ENCODE measurements at places on chromosomes 7 and 10.

GRCh38 chr10:124740369-124741280, 3.6 kb downstream of the FAM53B start:
- no peak for DNase-seq

DNA sequence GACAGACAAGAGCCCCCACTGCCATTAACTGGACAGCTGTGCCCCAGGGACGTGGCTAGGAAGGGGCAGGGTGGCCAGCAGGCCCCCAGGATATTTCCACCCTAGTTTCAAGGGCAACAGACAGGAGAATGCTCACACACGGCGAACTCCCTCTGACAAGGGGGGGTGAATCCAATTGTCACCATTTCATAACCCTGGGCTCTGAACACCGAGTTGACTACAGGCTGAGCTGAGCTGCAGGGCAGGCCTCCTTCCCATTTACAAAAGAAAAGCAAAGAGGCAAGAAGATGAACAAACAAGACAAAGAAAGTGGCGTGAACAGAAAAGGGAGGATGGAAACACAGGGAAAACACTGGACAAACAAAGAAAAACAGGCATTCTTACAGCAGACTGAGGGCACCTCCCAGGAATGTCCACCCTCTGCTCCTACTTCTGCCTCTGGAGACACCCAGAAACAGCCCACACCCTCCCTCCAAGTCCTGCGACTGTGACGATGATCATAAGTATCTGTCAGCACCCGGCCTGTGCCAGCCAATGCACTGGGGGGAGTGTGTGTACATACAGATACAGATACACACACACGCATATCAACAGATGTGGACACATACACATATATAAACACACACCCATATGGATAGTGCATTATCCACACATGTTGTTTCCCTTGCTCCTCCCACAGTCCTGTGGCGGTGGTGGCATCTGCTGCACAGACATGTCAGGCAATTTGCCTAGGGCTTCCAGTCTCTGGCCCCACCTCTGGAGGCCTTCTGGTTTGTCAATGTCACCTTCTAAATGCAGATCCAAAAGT, 66.2 kb downstream of the FAM53B start:
- DNase-seq = no peak

DNA sequence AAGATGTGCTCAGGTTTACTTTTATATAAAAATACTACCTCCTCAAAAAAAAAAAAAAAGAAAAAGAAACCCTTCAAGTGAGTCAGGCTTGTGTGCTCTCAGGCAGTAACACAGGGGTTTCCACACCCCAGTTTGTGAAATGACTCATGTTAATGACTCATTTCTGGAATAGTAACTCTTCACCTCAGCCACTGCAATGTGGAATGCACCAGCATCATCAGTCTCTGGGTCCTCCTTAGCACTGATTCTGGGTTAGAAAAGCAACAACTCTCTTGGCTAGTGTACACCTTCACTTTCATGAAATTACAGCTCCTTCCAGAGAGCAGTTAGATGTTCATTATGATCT, 110.6 kb downstream of the EMX2 start:
- no peak for DNase-seq

DNA sequence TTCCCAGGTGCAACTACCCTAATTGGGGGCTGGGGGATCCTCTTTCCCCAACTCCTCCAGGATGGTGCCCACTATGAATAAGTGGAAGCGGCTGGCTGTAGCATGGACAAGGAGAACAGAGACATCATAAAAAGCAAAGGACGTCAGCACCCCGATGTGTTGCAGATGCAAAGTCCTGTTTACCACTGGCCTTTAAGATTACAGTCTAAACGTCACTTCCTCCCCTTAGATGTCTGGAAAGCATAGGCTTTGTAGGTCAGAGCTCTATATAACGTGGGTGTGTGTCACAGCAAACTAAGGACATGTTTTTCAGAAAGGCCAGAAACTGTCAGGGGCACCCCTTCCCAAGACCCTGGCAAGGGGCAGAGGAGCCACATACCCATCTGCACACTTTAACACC, 7.9 kb downstream of the COBL start:
- no peak for DNase-seq

- DNase-seq = no peak
These were observed 247.0 kb downstream of the TRIL start for GRCh38 chr7:28711114-28711513.

GRCh38 chr10:111446966-111447365, 370.1 kb downstream of the ADRA2A start:
- DNase-seq = no peak

GRCh38 chr7:45078125-45078681, 10.6 kb downstream of the NACAD start:
- DNase-seq = no peak

DNA sequence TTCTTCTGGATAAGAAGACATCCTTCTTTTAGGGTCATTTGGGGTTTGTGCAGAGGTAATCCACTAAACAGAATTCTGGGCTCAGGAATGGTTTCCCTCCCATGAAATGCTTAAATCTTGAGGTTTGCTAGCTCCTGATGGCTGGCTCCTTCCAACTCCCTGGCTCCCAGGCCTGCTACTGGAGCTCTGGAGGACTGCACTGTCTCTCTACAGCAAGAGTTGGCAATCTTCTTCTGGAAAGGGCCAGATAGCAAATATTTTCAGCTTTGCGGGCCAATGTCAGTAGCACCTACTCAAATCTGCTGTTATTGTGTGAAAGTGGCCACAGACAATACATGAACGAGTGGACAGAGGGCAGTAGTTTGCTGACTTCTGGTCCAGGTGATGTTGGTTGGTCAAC, 174.2 kb upstream of the CTBP2 start:
- DNase-seq = no peak

DNA sequence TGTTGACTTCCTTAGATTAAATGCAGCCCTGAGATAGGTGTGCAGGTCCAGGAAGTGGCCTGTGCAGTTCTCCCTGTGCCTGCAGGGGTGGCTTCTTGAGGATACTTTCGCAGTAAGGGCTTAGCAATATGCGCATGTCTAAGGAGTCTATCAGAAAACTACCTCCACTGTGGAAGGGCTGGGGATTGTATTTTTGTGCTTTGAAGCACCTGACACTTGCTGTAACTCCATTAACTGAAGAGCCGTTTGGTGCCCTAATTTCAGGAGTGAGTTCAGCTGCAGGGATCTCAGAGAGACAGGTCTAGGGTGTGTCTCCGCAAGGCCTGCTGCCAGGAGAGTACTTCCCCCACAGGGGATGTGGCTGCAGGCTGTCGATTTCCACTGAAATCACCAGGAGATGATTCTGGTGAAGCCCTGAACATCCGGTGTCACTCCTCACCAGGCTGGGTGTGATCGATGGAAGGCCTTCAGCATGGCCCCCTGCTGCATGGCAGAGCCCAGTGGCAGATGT, 35.5 kb downstream of the IKZF1 start:
- DNase-seq = no peak

GRCh38 chr10:104867966-104868598, 227.0 kb downstream of the SORCS3 start:
- no peak for DNase-seq

- DNase-seq = no peak
These were observed 161.4 kb downstream of the ATE1 start for GRCh38 chr10:121766426-121766825.

DNA sequence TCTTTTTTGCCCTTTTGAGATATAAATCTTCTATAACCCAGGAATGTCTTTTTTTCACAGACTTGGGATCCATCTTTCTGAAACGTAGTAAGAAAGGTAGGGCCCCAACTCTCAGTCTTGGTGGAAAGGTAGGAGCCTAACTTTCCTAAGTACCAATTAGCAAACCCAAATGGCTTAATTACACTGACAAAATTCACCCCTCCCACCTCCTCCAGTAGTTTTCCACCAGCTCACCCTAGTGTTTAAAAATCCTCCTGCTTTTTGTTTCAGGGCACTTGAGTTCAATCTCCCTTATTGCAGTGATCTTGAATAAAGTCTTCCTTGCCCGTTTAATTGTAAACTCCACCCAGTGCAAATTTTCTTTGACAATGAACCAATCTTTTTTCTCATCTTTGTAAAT, 600.0 kb downstream of the PHTF2 start:
- no peak for DNase-seq

GRCh38 chr7:158446706-158447105, 140.9 kb downstream of the PTPRN2 start:
- no peak for DNase-seq

DNA sequence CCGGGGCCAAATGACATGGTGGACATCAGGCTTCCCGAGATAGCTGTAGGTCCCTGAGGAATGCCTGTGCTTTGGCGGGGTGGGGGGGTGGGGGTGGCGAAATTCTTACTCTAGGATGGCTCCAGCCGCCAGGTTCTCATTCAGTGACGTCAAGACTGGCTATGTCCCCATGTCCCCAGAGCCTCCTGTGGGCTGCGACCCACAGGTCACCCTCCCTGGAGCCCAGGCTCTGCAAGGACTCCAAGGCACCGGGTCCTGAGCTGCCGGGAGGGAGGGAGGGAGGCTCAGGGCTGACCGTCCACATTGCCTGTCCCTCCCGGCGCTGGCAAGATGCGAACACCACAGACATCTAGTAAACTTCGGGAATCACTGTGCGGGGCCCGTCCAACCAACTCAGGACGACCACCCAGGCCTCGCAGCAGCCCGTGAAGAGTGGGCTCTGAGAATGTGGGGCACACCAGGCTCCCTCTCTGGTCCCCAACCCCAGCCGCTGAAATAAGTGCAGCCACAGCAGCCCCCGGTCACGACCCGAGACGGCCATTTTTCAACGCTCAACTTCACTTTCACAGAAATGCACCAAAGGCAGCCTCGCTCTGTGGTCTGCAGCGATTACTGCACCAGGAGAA, 12.6 kb downstream of the GPR146 start:
- DNase-seq = no peak

- no peak for DNase-seq
These were observed 24.9 kb downstream of the NUDT1 start for GRCh38 chr7:2266911-2267310.

DNA sequence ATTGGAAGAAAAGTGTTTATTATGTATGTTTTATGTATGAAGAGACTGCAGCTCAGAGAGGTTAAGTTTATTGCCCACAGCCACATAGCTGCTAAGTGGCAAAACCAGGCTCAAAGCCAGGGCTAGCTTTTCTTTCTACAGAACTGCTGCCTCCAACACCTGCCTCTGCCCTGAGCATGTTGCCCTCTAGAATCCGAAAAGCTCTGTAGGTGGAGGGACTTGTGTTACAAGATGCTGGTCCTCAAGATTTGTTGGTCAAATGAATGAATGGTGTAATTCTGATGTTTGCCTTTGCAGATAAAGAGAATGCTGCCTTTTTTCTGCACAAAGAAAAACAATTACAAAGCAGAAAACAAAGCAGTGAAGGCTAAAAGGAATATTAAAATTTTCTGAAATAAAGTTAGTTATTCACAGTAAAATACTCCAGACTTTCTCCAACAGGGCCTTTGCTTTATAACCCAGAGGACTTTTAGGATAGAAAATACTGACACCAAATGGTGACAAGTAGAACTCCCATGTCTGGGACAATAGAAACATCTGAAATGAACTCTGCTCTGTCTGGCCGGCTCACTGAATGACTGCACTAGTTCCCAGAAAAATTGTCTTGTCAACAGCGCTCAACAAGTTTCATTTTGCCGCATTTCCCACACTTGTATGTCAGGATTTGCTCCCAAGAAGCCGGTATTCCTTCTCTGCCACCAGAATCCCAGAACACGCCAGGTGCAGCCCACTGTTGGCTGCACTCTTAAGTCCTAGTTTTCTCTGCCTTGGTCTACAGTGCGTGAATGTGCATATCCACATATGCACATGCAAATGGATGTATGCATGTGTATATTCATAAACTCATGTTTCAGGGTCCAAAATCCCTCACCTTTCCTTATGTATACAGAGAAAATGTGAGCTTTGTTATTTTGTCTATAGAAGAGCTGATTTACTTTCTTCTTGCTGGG, 11.0 kb upstream of the DNTT start:
- DNase-seq = no peak

GRCh38 chr7:87146740-87147386, 5.4 kb upstream of the DMTF1 start:
- no peak for DNase-seq

DNA sequence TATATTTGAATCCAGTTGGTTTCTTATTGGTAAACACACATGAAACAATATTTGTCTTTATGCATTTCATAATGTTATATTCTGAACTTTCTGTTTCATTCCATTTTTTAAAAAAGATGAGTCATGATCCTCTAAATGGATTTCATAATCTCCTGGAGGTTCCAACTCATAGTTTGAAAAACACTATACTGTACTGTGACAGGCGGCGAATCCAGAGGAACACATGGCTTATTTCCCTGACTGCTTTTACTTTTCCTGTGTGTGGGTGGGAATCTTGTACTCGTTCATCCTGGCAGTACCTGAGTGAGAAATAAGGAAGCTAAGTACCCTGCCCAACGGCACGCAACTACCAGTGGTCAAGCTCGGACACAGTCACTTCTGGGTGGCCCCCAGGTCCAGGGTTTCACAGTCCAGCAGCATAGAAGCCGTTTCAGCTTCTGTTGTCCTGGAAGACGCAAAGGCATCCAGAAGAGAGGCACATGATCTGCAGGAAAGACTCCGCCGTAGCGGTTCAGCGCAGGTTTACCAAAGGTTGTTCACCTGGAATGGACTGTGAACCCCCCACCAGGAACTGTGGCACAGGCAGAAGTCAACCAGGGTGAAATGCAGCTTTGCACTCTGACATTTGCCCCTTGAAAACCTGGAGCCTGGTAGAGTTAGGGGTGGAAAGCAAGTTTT, 117.7 kb downstream of the CCNY start:
- no peak for DNase-seq

GRCh38 chr7:20932785-20933527, 146.3 kb upstream of the SP8 start:
- no peak for DNase-seq

DNA sequence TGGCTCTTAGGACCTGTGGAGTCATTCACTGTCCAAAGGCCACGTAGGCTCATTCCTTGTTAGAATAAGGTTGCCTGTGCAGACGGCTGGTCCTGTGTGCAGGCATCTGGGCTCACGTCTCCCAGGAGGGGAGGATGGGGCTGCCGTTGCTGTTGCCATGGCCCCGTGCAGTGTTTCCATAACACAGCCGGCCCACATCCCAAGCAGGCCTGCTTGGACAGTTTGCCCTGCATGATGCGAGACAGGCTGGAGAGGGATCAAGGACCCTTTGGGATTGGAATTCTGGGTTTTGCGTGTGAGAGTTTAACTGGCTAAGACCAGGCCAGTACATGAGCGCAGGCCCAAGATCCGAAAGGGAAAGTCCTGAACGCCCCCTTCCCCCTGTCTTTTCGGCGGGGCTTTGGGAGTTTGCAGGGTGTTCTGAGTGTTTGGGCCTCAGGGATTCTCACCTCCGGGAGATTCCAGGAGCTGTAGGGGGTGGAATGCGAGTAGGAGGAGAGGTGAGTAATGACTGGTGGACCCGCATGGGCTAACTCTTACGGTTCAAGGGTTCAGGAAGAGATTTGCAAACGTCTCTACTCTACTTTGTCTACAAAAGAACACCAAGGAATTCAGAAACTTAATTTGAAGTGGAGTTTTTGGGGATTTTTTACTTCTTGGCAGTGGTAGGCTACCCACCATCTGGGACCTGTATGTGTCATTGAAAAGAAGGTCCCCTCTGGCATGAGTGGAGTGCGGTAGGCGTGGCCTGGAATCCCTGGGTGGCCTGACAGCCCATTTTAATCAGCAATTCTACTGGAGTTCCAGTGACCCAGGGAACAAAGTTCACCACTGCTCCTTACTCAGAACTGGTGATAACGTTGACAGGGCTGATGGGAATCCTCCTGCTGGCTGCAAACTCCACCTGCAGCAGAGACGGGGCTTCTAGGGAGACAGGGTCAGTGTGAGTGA, 125.4 kb downstream of the ITIH5 start:
- DNase-seq = no peak
